ENCODE measurements at places on chromosomes 12 and 14. TPM values are rescaled to one million over a fixed set of nuclear protein-coding genes. Genes with fewer than 3 reads are reported as not detected.

PPP4R4 gene
- 0.28 TPM for total RNA-seq

TRIM9 gene
- 3.8 TPM for total RNA-seq

IRAK3 gene
- 4.0 TPM for total RNA-seq

ERBB3 gene
- total RNA-seq: 261 TPM

ESPL1 gene
- total RNA-seq: 9.6 TPM

DIO3 gene
- total RNA-seq: 0.73 TPM

CDCA4 gene
- total RNA-seq: 5.2 TPM

PLEKHG7 gene
- total RNA-seq: 0.84 TPM

SRRM4 gene
- total RNA-seq: not detected

GPRC5A gene
- total RNA-seq: 463 TPM

IFNG-AS1 gene
- total RNA-seq: 0.56 TPM

GRCh38 chr12:508145-508544 lies 48.4 kb downstream of the B4GALNT3 start:
- DNase-seq: no peak

- no peak for DNase-seq
Measured at GRCh38 chr14:105931808-105932483, 405.6 kb downstream of the TMEM121 start.

DNA sequence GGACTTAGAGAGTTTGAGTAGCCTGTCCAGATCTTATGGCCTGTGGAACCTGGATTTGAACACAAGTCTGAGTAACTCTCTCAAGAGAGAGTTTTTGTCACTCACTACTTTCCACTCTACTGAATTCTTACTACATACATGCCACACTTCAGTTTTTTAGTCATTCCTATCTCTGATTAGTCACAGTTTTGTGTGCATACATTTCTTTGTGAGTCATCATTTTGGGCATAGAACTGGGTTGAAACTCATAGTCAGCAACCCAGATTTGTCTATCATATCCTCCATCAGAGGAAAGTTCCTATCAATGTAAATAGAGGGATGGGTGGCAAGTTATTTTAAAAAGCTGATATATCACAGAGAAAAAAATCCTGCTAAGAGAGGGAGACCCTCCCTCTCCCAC lies 42.9 kb downstream of the FLRT2 start:
- DNase-seq: no peak

DNA sequence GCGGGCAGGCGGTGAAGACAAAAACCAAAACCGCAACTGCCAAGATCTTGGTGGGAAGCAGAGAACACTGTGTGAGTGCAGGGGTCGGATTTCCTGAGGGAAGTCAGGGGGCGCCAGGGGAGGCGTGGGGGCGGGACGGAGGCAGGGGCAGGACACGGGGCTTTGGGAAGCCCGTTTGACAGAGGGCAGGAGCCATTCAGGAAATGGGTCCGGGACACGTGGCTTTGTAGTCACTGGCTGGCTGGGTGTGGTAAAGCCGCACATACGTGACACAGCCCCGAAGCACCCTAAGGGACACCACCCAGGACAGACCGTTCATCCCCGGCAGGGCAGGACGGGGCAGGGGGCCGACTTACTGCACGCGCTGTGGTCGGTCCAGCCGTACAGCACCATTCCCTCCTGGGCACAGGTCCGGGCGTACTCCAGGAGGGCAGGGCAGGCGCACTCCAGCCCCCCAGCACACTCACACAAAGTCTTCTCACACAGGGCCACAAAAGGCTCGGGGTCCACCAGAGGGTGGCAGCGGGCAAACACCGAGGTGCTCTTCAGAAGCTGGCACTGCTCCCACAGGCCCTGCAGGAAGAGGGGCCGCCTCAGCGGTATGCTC lies 49.4 kb downstream of the VWF start:
- DNase-seq: peak; percentile 43

DNA sequence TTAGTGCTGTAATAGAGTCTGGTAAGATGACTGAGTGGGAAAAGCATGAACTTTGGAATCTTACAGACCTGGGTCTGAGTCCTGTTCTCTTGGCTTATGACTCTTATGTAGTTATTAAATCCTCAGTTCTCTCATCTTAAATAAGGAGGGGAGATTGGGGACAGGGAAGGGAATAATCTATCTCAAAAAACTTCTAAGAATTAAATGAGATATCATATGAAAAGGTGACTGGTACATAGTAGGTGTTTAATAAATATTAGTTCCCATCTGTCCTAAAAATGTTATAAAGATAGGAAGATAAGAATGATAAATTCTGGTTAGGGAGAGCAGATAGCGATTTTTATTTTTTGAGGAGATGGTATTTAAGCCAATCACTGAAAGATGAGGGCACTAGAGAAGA lies 119.1 kb downstream of the INSM2 start:
- no peak for DNase-seq

DNA sequence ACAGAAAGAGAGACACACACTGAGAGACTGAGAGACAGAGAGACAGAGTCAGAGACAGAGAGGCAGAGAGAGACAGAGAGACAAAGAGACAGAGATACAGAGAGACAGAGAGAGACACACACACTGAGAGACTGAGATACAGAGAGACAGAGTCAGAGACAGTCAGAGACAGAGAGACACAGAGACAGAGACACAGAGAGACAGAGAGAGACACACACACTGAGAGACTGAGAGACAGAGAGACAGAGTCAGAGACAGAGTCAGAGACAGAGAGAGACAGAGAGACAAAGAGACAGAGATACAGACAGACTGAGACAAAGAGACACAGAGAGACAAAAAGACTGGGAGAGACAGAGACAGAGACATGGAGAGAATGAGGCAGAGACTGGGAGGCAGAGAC lies 90.0 kb downstream of the GALNT9 start:
- DNase-seq: no peak

DNA sequence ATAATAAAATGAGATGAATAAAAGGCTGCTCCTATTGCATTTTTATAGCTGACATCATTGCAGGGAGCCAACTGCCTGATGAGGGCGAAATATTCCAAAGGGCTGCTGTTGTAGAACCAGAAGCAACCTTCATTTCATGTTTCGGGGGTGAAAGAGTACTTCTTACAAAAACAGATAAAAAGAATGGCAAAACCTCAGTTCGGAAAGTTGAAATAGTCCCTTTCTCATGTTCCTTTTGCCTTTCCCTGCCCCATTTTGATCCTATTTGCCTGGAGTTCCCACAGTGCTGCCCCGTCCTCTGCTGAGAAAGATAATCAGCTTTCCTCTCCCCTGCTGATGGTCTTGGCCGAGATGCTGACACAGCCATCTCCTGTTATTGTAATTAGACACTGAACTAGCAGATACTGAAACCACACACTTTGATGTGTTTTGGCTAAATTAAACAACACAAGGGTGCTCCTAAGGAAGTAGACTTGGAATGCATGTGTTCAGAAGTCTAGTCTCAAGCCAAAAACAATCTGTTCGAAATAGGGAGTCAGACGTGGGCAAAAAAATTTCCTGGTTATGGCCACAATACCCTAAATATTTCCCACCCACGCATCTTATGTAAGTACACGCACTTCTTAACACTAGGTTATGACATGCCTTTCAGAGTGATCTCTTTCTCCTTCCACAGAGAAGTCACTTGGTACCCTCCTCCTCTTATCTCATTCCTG lies 117.2 kb downstream of the PPM1H start:
- no peak for DNase-seq

GRCh38 chr14:102235275-102235897 lies 69.6 kb downstream of the MOK start:
- DNase-seq: peak; percentile 69

GRCh38 chr12:57613427-57614109 lies 2.3 kb downstream of the ARHGEF25 start:
- DNase-seq: no peak

- no peak for DNase-seq
Measured at GRCh38 chr14:26026384-26026783, 571.4 kb downstream of the NOVA1 start.

DNA sequence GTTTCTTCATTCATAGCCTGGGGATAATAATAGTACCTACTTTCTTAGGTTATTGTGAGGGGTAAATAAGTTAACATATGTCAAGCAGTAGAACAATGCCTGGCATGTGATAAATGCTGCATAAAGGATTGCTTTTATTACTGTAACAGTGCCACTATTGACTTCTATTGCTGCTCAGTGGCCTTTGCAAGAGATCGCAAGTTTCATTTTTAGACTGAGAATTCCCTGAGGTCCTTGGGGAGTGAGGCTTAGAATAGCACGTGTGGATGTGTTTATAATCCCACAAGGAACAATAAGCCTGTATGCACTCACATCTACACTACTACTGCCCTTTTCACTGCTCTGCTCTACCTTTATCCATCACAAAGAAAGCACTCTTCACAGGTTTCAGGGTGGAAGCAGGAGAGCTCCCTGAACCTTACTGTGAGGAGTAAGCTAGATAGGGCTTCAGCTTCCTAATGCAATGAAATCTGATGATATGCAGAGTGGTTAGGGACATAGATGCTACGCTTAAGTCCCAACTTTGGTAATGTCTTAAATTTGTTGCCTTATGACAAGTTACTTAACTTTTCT lies 302.6 kb downstream of the SNAPC1 start:
- no peak for DNase-seq

GRCh38 chr14:102764220-102764671 lies 13.0 kb upstream of the TRAF3 start:
- no peak for DNase-seq

- peak; percentile 42 for DNase-seq
Measured at GRCh38 chr14:103550451-103551337, 11.8 kb downstream of the BAG5 start.

- DNase-seq: peak; percentile 83
Measured at GRCh38 chr12:47715393-47715876, 9.6 kb upstream of the RPAP3 start.

DNA sequence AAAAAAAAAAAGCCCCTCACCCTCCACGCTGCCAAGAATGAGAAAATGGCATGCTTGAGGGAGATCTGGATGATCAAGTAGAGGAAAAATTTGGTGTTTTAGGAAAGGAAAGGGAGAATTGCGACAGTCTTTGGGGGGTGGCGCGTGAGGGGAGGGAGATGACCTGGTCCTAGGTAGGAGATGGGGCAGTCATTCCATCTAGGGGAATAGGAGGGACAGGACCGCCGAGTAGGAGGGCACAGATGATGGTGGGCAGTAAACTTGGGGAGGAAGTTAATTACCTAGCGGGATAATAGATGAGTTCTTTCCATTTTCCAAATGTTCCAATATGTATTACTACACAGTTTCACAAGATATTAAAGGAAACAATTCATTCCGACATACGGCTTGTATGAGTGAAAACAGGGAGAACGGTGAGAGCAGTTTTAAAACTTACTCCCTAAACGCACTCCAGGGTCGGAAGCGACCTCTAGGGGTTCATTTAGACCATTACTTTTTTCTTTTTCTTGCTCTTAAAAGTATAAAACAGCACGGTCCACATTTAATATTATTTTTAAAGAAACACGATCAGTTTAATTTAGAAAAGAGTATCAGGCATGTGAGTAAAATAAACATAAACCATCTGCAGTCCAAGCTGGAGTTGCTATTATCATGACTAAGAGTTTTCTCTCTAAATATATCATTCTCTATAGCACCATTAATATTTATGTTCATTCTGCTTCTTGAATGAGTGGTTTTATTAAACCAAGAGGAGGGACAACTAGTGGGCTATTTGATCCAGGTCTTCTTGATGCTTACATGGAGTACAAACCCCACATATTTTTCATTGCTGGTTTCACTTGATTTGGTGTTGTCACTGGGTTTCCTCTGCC lies 3.0 kb upstream of the FNTB start:
- DNase-seq: no peak

- DNase-seq: no peak
Measured at GRCh38 chr14:99424306-99424877, 56.3 kb downstream of the SETD3 start.

DNA sequence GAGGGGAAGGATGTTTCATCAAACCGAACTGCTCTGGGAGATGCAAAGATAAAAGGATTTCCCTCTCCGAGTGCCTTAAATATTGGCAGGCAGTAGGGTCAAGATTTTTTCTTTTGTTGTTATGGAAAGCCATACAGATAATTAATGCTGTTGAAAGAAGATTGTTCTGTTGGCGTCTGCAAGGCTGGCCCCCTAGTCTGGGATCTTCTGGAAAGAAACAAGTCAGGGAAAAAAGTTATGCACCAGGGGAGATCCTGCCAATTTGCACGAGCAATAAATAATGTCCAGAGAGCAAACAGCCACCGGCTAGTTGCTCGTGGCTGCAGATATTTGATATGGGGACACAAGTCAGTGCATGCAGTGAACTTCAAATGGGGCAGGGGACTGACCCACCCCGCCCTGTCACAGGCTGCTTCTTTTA lies 202.1 kb upstream of the MYL2 start:
- no peak for DNase-seq

DNA sequence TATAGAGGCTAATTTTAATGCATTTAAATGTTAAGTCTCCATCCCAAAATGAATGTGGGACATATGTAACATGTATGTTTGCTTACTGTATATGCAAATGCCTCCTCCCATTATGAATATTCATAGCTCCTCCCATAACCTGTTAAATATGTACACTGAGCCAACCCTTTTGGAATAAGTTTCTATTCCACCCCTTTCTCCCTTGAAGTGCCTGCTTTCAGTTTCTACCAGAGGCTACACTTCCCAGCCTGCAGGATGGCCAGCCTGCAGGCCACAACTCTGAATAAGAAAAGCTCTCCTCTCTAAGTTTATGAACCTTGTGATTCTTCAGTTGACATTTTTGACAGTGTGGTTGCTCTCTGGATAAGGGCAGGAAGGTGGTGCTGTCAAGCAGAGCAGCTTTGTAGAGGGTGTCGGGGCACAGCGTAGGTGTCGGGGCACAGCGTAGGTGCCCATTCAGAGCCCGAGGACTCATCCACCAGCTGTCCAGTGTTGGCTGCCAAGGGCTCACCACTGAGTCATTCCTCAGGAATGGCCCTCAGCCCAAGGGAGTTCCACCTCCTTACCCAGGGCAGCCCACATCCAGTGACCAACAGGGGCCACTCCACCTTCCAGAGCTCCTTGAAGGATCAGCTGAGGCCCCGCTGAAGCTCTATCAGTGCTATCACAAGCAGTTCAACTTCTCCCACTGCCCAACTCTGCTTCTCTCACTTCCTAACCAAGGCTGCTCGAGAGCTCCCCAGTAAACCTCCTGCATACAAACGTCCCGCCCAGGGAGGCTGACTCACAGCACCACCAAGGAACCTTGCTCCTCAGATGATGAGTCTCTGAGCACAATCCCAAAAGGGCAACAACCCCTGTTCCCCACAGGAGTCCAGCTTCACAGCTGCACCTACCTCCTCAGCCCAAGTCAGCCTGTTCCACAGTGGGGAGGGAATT lies 31.4 kb downstream of the VWF start:
- no peak for DNase-seq

GRCh38 chr14:82533351-82533750 lies 999.7 kb upstream of the SEL1L start:
- DNase-seq: no peak

DNA sequence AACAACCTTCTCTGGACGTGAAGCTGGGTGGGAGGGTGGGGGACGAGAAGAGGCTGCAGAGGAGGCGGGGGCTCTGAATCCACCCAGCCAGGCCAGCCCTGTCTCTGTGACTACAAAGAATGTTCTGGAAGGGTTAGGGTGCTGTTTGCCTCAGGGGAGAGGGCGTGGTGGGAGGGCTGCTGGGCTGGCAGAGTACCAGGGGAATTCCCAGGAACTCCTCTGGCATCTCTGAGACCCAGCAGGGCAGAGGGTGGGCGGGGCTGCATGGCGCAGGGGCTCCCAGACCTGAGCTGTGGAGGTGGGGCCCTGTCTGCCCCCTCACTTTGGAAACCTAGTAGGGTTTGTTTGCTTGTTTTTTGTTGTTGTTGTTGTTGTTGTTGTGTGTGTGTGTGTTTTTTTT lies 45.5 kb upstream of the FZD10 start:
- DNase-seq: no peak

GRCh38 chr12:67358781-67359338 lies 89.7 kb downstream of the CAND1 start:
- no peak for DNase-seq

GRCh38 chr12:22808860-22809259 lies 183.9 kb downstream of the ETNK1 start:
- DNase-seq: no peak

GRCh38 chr12:124465473-124465872 lies 101.9 kb downstream of the NCOR2 start:
- DNase-seq: no peak
